ENCODE measurements at places on chromosomes 1 and 21. TPM values are rescaled to one million over a fixed set of nuclear protein-coding genes. Genes with fewer than 3 reads are reported as not detected.

DPT gene
- not detected for total RNA-seq

GRIK3 gene
- total RNA-seq, result not detected

PYHIN1 gene
- not detected for total RNA-seq

TMPRSS2 gene
- total RNA-seq, result not detected

S100A1 gene
- total RNA-seq, result not detected

FTCD gene
- total RNA-seq, result 0.22 TPM

RGS8 gene
- not detected for total RNA-seq

MYBPH gene
- not detected for total RNA-seq

Measured in NCI-H460 (cell line).